ENCODE measurements at places on chromosomes 7 and 10.

DNA sequence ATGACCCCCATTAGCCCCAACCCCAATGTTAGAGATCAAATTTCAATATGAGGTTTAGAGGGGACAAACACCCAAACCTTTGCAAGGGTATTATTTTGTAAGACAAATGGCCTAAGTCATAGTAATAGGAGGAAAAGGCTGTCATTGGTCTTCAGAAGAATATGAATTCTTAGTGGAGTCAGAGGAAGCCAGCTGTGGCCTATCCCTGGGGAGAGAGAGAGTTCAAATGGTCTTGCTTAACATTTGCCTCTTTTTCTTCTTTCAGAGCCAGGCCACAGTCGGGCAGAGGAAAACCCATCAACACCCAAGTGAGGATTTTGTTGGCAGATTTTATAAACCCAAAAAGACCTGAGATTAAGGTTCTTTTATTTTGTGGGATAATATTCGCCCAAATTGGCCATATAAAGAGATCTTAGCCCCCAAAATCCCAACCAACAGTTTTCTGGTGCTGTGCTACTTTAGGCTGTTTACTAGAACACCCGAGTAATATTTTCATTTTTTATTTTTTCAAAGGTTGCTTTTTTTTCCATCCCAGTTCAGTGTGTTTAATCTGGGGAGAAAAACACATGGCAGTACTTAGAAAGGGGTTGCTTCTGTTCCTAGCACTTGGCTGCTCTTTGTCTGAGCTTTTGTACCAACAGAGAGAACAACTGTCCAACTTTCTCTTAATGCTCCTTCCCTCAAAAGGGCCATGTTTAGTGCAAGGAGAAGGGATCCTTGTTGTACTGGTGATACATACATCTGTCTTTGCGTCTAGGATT lies 26.8 kb upstream of the ARMC3 start:
- DNase-seq, result no peak

DNA sequence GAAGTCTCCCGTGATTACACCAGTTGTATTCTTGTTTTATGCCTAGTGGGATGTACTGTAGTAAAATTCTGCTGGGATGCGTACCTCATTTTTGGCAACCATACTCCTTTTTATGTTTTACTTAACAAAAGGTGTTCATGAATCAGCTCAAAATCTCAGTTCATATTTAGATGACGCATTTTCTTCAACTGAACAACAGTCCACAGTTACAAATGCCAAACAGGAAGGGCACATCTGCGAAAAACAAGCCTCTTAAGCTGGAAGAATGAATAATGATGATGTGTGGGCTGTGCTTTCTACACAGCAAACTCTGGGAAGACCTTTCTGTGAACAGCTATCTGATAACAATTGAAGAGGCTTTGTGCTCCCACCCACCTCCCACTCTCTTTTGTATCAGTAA lies 68.4 kb upstream of the NRBF2 start:
- DNase-seq, result no peak

DNA sequence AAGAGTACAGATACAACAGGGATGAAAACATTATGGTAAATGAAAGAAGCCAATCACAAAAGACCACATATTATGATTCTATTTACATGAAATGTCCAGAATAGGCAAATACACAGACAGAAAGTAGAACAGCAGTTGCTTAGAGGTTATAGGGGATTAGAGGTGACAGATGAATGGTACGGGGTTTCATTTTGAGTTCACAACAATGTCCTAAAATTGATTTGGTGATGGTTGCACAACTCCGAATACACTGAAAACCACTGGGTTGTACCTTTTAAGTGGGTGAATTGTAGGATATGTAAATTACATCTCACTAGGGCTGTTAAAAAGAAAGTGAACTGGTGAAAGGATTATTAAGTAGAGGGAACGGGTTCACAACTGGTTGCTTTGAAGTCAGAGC lies 76.3 kb upstream of the MRLN start:
- DNase-seq, result no peak

- no peak for DNase-seq
Observed at GRCh38 chr10:128027306-128027705, 98.9 kb downstream of the MKI67 start.

GRCh38 chr10:67664942-67665341 lies 31.1 kb downstream of the CTNNA3 start:
- no peak for DNase-seq
